ENCODE measurements at places on chromosomes 2 and 18.

GRCh38 chr2:55231546-55232083 lies 478 bp downstream of the CLHC1 start:
- DNase-seq, result no peak

- no peak for DNase-seq
These were observed 36.3 kb downstream of the SLC35F5 start for GRCh38 chr2:113720167-113720566.

DNA sequence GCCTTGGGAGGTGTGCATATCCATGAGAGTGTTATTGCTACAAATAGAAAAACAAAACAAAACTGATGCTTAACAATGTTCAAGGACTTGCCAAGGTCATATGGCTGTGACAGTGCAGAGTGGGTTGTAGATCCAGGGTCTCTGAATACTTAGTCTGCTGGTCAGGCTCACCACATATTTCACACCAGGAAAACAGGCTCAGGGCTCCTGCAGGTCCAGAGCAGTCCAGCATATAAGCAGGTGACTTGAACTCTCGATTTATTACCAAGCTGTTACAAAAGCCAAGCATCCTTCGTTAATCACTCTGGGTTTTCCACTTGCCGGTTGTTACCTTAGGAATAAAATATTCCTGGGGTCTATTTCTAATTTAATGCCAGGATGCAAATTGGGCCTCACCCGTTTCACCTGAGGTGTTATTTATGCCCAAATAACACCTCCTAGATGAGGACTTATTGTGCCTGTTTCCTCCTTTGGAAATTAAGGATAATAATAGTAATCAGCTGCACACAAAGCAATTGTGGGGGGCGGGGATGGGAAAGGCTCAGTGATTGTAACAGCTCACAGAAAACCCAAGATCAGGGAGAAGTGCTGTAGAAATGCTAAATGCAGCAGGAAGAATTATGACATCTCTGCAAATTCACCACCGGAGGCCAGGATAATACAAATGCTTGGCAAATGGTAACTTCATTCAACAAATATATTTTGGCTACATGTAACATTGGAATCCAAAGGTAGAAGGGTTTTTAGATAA lies 72.9 kb downstream of the TMEM182 start:
- DNase-seq, result no peak

DNA sequence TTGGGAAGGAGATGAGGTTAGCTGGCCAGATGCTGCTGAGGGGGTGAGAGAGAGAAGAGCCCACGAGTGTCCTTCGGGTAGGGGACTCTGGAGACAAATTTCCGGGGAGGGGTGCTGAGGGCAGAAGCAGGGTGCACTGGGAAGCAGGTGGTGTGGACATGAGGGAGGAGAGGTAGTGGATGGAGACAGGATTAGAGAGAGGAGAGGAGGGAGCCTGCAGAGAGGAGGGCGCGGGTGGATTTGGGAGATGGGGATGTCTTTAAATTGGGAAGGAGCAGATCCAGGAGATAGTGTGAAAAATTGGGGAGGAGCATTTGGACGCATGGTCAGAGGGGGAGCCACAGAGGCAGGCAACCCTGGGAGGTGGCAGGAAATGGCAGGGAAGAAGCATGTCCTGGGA lies 154.7 kb downstream of the DYSF start:
- no peak for DNase-seq

DNA sequence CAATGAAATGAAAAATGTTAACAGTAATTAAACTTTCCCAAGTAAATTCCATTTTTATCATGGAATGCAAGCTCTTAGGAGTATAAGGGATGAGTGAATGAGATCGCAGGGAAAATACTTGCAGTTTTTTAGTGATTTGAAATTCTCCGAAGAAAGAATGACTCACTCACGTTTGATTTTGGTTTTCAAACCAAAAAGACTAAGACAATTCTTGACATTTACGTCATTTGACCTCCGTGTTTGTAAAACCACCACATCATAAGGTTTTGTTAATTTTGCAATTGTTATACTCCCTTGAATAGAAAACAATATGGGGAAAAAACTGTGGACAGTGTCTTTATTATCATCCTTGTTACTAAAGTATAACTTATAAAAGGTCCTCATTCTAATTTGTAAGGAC lies 29.4 kb downstream of the COL4A4 start:
- DNase-seq, result no peak

DNA sequence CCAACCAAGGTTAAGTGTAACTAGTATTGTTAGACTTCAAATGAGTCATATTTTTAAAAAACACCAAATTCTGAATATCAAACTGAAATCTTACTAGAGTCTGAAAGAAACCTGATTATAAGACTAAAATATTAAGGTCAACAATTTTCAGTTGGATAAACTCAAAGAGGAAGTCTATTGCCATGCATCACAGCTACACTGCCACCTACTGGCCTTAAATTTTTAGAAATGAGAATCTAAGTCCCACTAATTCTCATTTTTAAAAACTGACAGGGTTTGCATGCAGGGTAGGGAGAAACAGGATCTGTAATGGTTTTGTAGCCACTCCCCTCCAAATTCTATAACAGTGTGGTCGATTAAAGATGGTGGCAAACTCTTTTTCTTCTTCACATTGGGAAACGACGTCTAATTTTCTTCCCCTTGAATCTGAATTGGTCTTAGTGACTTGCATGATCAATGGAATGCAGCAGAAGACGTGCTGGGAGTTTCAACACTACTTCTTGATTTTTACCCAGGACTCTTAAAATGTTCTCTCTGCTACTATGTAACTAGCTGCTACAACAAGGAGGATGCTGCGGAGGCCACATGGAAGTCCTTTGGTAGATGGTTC lies 176.1 kb upstream of the SESTD1 start:
- DNase-seq, result no peak

GRCh38 chr2:218782528-218782844 lies 539 bp downstream of the CYP27A1 start:
- DNase-seq, result no peak

DNA sequence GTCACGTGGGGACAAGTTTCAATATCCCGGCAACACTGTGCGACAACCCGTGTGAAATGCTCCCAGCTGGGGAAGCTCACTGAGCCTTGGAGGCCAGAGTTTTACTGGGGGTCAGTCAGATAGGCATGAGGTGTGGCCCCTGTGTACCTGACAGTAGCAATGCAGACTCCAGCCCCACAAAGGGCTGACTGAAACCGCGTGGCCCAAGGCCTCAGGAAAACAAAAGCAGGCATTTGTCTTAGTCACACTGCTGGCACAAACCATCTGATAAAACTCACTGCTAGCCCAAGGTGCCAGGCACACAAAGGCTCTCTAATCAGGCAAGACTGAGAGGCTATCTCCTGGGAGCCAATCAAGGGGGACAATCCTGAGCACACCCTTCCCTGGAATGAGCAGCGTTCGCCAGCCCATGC lies 786.6 kb upstream of the RAB6C start:
- DNase-seq, result no peak

- no peak for DNase-seq
These were observed 775 bp downstream of the SPRED2 start for GRCh38 chr2:65431421-65432226.

- peak; percentile 36 for DNase-seq
These were observed 190.8 kb downstream of the RTP5 start for GRCh38 chr2:242060212-242060835.

GRCh38 chr2:172552547-172553291 lies 3.2 kb upstream of the PDK1 start:
- peak; percentile 62 for DNase-seq

GRCh38 chr2:236679884-236680860 lies 110.5 kb downstream of the ACKR3 start:
- peak; percentile 58 for DNase-seq

DNA sequence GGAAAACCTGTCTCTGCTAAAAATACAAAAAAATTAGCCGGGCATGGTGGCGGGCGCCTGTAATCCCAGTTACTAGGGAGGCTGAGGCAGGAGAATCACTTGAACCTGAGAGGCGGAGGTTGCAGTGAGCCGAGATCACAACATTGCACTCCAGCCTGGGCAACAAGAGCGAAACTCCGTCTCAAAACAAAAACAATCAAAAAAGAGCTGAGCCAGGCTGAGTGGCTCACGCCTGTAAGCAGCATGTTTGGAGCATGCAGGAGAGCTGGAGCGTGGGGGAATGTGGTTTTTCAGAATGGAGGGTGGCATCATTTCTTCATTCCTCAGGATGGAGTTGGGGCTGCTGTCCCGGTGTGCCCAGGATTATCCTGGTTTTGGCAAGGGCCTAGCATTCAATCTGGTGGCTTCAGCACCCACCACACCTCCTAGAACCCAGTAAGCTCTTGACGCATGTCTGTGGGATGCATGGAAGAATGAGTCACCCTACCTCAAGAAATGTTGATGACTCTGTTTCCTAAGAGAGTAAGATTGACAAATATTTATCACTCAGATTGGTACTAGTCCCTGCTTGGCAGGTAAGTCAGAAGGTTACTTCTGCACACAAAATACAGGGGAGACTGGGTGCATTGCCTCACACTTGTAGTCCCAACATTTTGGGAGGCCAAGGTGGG lies 90.2 kb upstream of the ODC1 start:
- DNase-seq, result no peak

DNA sequence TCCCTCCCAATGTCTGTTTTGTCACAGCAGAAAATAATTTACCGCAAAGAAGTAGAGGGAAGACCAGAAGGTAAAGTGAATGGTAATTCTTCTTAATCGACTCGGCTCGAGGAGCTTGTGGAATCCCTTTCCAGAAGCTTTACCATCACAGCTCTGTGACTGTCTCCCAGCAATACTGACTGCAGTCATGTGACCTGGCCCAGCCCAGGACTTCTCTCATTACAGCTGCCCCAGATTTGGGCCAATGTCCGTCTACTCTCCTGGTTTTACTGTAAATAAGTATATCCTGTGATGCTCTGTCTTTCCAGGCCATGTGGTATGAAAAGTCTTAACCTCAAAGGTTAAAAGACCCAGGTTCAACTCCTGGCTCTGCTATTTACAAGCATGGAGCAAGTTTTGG lies 18.9 kb upstream of the ELOA2 start:
- no peak for DNase-seq

DNA sequence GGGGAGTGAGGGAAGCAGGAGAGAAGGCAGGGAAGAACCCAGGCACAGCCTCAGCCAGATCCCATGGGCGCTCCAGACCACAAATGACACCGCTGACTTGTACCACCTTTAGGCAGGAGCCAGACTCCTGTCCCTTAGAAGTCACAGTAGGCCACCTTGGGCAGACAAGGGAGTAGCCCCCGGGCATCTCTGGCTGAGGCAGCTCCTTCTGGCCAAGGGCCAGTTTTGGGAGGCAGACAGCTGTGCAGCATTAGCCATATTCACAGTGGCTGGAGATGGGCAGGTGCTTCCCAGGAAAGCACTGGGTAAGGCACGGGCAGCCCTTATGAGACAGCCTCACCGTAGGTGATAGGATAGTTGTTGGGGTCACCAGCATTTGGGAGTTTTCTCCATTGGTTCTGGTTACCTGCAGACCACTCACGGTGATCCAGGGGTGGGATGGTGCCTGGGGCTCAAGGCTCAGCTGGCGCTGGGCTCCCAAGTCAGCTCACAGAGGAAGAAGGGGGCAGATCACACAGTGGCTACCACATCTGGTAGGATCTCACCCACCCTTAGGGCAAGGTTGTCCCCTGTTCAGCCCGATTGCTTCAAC lies 2.1 kb downstream of the ASTL start:
- DNase-seq, result no peak

GRCh38 chr2:173195100-173195499 lies 119.5 kb downstream of the MAP3K20 start:
- no peak for DNase-seq

DNA sequence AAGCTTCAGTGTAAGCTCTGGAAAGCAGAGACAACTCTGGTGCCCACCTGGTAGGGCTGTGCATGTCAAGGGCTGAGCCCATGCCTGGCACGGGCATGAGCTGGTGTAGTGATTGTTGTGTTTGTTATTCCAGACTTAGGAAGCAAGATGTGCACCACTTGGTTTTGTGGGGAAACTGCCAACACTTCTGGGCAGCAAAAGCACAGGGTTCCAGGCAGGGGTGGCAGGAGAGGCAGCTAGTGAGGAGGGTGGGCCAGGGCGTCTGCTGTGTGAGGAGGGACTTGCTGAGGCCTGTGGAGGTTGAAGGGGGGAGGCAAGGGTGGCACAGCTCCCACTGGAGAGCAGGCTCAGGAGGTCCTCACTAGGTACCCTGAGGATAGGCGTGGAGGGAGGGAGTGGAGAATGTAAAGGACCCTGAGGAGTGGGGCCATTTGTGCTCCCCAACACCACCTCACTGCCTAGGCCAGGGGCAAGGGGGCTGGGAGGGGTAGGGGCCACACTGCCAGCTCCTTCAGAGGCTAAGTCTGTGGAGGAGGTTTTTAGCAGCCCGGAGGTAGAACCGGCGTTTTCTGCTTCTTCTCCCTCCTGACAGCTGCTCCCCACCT lies 104.0 kb upstream of the POU3F3 start:
- no peak for DNase-seq

DNA sequence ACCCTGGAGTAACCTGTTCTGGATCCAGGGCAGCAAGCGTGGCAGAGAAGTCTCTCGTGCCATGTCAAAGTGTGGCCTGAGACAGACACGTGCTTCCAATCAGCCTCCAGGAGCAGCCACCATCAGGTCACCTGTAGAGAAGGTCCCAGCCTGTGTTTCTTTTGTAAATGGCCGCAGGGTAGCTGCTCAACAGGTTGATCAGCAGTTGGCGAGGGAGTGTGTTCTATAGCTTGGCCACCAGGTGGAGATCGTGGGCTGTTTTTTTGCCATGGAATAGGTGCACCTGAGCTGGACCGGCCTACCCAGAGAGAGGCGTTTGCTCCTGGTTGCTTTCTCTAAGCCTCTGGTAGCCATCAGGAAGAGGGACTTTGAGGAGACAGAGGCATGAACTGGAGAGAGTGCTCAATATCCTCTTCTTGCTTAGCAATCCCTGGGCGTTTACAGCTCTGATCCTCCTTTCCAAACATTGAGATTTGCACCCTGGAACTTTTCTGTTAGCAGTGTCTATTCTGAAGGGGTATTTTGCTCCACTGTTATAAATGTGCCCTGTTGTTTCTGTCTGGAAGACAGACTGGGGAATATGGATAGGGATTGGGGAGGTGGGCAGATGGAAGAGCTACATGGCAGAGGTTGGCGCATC lies 34.2 kb upstream of the EN1 start:
- DNase-seq, result no peak

- DNase-seq, result no peak
These were observed 45.8 kb downstream of the STK17B start for GRCh38 chr2:196125596-196125995.

DNA sequence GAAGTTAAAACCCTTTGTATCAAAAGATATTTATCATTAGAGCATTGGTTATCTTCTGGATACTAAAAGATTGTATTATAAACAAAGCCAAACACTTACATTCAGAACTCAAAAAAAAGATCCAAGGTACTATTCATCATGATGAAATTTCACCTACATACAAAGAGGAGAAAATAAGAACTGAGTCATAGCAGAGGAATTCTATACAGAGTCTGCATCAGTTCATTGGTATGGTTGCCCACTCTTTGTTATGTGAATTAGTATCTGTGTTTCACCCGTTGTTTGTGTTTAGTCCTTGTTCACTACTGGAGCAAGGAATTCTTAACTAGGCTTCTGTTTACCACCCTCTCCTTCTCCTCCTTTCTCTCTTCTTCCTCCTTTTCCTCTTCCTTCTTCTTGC lies 157.9 kb downstream of the LNPK start:
- DNase-seq, result no peak

GRCh38 chr2:215728504-215729065 lies 284.8 kb downstream of the MREG start:
- peak; percentile 90 for DNase-seq

- no peak for DNase-seq
These were observed 216.1 kb downstream of the SH3RF3 start for GRCh38 chr2:109345091-109345490.

All from AG04449 (cell line).